ENCODE measurements at places on chromosomes 11 and 22.

DNA sequence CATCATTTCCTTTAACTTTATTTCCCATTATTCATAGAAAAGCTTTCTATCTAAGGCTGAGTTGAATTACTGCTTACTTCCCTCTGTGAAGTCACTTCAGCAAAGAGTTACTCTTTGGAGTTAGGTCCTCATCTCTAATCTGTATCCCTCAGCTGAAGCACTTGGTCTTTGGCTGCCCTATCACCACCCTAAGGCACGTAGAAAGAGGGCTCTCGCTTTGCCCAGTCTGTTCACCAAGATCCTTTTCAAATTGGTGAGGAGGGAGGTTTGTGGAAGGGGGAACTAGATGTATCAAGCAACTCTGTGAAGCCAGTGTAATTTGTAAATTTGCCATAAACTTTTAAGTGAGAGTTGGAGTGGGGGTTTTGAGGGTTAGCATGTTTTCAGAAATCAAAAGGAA is 43.4 kb downstream of the PAX6 start:
- no peak for DNase-seq

DNA sequence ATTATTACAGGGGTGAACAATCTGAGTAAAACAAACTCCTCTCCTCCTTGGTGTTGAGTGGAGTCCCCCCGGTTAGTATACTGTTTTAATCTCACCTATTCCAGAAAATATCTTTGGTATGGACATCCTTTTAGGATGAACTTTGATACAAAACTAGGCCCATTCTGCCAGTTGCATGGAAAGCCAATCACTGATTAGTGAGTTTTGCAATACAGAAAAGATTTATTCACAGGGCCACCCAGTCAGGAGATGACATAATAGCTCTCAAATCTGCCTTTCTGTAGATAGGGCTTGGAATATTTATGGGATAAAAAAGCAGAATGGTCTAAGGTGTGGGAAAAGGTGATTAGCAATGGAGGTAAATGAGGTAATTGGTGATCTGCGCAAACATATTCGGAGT is 30.3 kb upstream of the SLC22A25 start:
- DNase-seq: no peak

- no peak for DNase-seq
Observed at GRCh38 chr22:24848559-24849168, 42.7 kb downstream of the SGSM1 start.

GRCh38 chr11:12007230-12007593 is 1.2 kb downstream of the DKK3 start:
- DNase-seq: no peak

DNA sequence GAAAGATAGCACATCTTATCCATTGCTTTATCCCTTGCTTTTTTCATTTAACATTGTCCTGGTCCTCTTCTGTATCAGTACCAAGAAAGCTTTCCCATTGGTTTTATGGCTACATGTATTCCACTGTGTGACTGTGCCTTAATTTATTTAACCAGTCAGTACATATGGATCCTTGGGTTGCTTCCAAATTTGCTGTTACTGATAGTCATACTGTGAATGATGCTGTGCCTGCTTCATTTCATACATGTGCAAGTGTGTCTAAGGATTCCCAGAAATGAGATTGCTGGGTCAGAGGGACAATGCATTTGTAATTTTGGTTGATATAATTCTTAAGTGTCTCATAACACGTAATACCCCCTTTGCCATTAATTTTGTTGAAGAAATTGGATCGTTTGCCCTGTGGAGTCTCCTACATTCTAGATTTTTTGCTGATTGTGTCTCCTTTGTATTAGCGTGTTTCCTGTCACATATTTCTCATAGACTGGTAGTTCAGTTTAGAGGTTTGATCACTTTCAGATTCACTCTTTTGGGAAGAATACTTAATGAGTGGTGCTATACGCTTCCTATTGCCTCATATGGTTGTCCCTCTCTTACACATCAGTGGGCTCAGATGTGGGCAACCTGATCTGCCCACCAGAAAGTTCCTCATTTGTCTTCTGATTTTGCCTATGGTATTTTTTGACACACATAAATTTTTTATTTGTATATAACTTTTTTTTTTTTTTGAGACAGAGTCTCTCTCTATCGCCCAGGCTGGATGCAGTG is 35.3 kb downstream of the MYBPC3 start:
- no peak for DNase-seq

DNA sequence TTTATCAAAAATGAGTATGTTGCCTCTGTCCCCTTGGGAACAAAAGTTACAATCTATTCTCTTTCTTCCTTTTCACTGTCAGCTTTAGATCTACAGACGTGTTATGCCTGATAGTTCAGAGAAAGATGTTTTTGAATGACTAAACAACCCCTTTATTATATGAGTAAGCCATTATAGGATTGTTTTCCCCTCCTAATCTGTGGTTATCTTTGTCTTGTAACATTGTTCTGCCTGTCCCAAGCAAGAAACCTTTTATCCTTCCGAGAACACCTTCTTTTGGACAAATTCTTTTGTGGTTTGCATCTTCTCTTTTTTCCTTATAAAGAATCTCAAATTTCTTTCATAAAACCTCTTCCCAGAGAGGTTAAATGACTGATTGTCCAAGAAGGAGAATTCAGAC is 208.4 kb downstream of the DDX10 start:
- DNase-seq: no peak

GRCh38 chr22:49278340-49278739 is 549.3 kb downstream of the BRD1 start:
- DNase-seq: no peak

GRCh38 chr11:131591051-131591461 is 220.6 kb downstream of the NTM start:
- DNase-seq: no peak

- DNase-seq: no peak
Observed at GRCh38 chr11:23233075-23233474, 372.8 kb upstream of the CCDC179 start.

DNA sequence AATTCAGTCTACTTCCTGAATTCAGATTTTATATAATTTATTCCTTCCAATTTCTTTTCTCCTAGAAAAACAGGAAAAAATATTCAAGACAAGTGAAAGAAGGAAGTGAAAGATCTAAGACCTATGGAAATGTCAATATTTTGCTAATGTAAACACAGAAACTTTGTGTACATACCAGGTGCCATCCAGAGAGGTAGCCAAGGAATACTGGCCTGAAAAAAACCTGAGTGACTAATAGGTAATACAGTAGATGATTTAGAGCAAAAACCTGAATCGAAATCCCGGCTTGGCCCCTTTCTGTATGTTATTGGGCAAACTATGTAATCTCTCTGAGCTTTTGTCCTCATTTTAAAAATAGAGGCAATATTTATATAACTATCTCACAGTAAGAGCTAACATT is 59.2 kb upstream of the FSHB start:
- peak; percentile 59 for DNase-seq

DNA sequence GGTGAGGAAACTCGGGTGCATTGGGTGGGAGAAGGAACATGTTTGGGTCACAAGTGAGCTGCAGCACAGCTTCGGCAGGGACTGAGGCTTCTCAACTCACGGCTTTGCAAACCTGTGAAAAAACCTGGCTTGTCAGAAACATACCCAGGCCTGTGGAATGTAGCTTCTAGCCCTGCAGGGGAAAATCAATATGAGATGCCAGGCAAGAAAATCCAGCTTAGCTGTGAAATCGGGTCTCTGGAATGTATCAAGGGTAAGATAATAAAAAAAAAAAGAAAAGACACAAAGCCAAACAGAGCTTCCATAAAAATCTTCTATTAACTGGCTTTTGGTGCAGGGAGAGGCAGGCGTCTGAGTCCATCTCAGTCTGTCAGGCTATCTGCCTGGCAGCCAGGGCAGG is 28.5 kb downstream of the UQCR10 start:
- no peak for DNase-seq

- DNase-seq: no peak
Observed at GRCh38 chr11:1497600-1497999, 11.0 kb upstream of the MOB2 start.

GRCh38 chr11:34344768-34345539 is 12.9 kb downstream of the ABTB2 start:
- no peak for DNase-seq

DNA sequence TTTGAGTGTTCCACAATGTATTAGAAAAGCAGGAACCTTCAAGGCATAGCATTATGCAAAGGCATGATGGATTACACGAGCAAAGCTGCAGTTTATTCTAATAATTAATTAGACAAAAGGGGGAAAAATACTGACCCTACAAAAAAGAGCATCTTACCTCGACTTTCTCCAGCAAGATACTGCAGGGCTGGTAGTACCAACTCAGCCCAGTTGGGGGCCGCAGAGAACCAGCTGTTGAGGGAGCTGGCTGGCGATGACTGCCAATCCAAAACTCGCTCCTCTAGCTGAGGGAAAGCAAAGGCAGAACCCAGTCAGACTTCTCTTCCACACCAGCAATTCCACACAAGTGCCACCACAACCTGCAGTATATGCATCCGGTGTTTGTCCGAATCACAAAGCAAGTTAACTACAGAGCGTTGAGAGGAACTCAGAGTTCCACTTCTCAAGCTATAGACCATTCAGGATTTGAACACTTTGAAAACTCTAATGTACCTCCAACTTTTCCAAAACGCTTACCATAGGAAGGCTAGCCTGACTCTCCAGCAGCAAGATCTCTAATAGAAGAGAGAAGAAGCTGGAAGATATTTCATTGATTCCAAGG is 13.7 kb downstream of the NFRKB start:
- DNase-seq: peak; percentile 72

DNA sequence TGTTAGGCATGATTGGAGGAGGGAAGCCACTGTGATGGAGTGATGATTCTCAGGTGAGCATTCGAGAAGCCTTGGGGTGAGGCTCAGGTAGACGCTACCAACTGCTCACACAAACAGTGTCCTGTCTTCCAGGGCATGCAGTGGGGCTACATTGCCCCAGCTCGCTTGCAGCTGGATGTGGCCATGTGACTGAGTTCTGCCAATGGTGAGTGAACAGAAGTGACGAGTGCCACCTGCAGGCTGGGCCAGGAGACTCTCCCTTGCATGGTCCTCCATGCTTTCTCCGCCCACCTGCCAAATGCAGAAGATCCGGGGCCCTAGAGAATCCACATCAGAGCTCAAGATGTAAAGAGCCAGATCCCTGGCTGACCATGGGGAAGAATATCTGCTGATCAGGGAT is 195.9 kb downstream of the BCR start:
- DNase-seq: peak; percentile 28

- DNase-seq: peak; percentile 8
Observed at GRCh38 chr11:132704781-132705375, 827.4 kb downstream of the OPCML start.

- no peak for DNase-seq
Observed at GRCh38 chr22:41831828-41832552, 915 bp upstream of the SREBF2 start.

DNA sequence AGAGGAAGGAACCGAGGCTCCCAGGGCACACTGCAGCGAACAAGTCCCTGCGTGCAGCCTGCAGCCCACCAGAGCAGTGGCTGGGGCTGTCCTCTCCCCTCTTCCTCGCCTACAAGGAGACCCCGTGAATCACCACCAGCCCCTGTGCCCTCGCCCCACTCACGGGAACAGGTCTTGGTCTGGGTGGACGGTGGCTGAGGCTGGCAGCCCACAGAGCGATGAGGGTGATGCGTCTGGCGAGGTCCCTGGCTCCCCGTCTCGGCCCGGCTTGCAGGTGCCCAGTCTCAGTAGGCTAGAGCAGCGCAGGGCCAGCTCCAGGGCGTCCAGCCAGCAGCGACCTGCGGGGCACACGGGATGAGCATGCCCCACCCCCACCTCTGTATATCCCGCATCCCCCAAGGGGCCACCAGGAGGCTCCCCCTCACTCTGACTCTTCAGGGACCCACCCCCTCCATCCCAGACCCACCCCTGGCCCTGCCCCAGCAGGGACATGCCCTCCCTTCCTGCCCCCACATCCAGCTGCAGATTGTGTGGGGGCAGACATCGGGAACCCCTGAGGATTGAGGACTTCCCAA is 50.5 kb upstream of the CARS1 start:
- DNase-seq: no peak

DNA sequence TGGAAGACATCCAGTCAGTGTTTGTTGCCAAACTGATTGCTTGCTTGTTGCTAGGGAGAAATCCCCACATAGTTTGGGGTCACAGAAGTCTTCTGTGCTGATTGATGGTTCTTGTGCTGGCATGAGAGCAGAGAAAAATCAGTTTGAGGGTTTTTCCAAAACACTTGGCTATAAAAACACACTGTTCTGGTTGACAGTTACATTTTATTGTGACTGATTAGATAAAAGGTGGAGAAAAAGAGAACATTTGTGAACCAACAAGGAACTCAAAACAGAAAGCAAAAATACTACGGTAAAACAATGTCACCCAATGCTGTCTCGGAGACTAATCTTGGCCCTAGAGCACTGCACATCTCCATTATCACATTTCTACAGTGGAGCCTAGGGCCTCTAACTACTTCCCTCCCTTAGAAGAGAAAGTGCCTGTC is 14.4 kb upstream of the EIF4G2 start:
- no peak for DNase-seq

GRCh38 chr22:47594836-47595521 is 832.5 kb downstream of the TBC1D22A start:
- DNase-seq: no peak

- DNase-seq: no peak
Observed at GRCh38 chr22:45450921-45451651, 37.6 kb downstream of the RIBC2 start.

- no peak for DNase-seq
Observed at GRCh38 chr11:102617466-102618008, 7.6 kb downstream of the MMP20 start.

- DNase-seq: no peak
Observed at GRCh38 chr11:106397787-106398501, 320.5 kb downstream of the AASDHPPT start.

DNA sequence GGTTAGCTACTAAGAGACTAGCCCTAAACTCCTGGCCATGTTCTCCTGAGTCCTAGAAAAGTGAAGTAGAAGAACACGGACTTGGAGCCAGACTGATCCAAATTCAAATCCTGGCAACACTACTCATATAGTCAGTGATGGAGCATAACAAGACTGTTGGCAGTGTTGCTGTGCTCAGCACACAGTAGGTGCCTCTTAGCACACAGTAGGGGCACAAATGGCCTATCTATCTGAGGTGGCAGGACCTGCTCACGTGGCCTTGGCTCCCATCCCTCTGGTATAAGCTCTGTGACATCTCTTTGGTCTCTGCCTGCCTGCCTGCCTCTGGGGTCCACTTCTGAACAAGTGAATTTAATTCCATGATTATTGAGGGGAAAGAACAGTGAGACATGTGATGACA is 15.4 kb downstream of the TENM4 start:
- no peak for DNase-seq

- no peak for DNase-seq
Observed at GRCh38 chr22:49968313-49968830, 7.8 kb downstream of the PIM3 start.

GRCh38 chr22:27452245-27452644 is 349.3 kb downstream of the MN1 start:
- DNase-seq: no peak

DNA sequence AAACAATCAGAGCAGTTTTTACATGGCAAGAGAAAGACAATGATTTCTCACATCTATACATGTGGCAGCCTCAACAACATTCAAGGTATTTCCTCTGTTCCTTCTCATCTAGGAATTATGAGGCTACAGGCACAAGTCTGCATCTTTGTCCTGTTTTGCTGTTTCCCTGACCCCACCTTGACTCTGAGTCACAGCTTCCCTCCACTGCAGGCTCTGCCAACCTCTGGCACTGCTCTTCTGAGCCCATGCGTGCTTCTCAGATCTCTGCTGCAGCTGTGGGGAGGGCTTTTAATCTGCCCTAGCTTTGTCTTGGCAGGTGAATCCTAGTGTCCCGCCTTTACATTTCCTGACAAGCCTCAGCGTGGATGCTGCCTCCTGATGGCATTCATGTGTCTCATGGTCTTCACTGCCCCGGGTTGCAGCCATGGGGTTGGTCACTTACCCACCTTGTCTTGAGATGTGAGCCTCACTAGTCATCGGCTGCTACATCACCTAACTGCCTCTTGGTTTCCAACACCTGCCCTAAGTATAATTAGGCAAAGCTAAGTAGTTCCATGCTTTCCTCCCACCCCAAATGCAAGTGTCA is 578.5 kb downstream of the TBC1D22A start:
- no peak for DNase-seq

All from Caco-2 (cell line).